ENCODE measurements at places on chromosomes 3 and 15.

DNA sequence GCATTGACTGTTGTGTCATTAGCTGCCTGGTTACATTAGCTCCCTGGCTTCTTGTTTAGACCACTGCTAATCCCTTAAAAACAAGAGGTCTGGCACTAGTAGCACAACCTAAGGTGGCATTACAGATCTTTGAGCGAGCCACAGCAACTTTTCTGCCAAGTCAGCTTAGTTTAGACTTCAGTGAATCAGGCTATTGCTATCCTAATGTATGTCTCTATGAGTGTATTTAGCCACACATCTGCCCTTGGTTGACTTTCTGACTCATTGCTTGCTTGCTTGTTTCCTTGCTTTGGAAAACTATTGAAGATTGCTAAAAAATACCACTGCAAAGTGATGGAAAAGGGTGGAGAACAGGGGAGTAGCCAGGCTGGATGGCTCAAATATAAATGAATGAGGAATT is 50.2 kb downstream of the CHP1 start:
- no peak for DNase-seq

DNA sequence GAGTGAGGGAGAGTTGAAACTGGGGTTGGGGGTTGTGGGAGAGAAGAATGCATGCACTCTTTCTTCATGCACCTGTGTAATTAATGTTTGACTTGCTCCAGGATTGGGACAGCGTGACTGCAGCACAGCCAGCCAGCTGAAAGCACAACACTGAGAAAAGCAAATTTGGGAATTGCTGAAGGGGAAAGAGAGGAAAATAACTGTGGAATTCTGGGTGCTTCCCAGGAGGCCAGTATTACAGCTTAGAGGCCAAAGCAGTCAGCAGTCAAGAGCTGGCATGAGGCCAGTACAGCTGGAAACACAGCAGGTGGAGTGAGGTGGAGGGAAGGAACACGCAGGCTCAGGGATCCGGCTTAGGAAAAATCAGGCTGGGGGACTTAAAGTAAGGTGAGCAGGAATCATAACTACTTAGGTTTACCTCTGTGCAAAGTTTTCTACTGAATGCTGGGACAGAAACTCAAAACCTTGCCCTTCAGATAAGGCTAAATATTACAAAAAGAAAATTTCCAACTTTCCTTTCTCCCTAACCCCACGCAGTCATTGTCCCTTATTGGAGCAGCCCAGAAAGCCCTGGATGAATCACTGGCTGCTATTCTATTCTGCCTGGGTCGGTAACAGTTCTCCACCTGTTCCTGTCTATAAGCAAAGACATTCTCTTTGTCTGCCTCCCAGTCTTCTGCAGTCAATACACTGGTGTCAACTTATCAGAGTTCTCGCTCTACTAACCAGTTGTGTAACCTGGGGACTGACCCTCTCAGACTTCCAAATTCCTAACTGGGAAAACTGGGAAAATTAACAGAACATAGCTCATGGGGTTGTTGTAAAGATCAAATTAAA is 167.2 kb downstream of the MAGI1 start:
- no peak for DNase-seq

DNA sequence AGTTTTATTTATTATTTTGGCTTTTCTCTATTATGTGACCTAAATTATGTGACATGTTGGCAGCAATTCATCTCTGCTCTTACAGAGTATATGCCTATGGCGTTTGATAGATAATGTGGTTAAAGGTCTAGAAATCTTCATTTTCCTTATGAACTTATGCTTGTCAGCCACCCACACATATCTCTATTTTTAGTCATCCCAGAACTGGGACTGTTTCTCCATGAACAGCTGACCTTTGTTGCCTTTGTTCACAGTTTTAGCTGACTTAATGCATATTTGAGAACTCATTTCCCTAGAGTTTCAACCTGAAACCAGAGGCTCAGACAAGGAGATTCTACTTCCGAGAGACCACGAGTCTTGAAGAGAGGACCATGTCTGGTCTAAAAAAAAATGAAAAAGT is 176.5 kb downstream of the RAP2B start:
- DNase-seq, result no peak

- DNase-seq, result peak; percentile 64
Observed at GRCh38 chr15:40439960-40440742, 602 bp upstream of the BAHD1 start.

DNA sequence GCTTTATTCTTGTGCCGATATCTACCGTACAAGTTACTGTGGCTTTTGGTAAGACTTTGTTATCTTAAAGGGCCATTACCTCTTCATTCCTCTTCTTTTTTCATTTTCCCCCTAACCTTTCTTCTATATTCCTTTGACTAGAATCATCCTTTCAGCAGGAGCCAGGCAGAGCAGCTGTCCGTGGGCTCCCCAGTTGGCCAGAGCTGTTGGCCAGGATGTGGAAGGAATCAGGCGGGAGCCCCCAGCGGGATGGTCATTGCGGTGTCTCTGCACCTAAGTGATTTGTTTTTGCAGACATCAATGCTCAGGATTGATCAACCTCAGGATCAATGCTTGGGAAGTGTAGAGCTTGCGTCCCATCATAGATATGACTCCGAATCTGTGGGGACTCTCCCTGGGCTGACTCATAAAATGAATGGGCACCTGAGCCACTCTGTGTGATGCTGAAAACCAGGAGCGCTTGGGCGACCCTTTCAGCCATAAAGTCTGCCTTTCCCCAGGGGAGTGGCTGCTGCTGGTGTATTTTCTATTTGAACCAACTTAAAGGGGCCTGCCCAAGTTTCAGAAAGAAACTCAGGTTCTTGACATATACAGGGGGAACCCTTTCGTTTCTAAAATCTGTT is 21.7 kb downstream of the APBA2 start:
- DNase-seq, result no peak

GRCh38 chr3:67655364-67656121 is 1.1 kb upstream of the SUCLG2 start:
- DNase-seq, result no peak

DNA sequence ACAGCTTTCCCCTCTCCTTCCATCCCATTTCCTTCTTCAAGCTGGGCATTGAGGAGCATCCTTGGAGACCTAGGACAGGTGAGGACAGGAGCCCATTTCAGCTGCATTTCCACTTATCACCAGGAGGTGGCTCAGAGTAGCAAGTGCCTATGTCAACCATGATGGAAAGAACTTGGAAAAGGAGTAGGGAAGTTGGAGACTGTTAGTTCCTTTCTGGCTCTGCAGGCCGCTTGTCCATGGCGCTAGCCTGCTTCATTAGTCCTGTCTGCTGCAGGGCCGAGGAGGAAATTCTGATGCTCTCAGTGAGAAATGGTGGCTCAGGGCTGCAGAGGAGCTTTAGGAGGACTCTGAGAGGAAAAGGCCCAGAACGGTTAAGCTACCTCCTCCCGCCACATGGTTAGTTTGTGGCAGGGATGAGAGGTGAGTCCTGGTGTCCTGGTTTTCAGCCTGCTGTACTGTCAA is 7.0 kb upstream of the CD276 start:
- peak; percentile 41 for DNase-seq

- DNase-seq, result no peak
Observed at GRCh38 chr15:27028858-27029477, 58.0 kb downstream of the GABRG3 start.

DNA sequence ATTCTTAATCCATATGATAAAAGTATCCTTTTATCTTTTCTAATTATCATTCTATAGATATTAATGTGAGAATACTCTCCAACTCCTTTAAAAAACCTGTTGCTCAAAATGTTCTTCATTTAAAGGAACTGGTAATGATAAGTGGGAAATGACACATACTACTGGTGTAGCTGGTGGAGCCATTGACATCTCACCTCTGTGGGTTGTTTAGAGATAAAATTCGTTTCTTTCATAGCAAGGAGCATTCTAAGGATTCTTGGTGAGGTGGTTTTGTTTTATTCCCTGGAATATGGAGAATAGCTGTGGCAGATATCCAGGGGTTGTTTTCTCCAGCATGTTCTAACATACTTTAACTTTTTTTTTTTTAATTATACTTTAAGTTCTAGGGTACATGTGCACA is 299.8 kb upstream of the THBS1 start:
- DNase-seq, result no peak

DNA sequence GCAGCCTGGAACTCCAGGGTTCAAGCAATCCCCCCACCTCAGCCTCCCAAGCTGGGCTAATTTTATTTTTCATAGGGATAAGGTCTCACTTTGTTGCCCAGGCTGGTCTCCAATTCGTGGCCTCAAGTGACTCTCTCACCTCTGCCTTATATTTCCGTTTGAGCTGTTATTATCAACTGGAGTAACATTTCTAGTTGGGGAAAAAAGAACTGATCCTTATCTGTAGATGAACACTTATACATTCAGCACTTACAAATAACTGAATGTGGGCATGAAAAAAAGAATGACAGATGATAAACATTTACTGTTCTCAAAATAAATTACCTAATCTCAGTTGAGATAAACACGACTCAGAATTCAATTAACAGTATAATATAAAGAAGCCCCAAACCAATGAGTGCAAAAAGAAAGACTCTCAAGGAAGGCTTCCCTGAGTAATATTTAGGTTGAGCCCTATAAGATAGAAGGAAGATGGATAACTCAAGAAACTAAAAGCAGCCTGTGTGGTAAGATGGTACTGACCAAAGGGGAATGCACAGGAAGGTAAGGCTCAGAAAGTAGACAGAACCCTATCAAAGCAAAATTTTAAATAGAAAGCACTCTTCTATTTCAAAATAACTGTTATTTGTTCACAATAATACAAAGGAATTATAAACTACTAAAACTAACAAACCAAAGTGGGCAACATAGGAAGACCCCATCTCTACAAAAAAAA is 11.8 kb downstream of the UBE3A start:
- DNase-seq, result no peak

GRCh38 chr3:27081992-27082607 is 287.1 kb downstream of the NEK10 start:
- DNase-seq, result no peak

GRCh38 chr15:56783156-56783856 is 50.0 kb upstream of the ZNF280D start:
- DNase-seq, result no peak

- no peak for DNase-seq
Observed at GRCh38 chr3:98710067-98710659, 53.0 kb upstream of the ST3GAL6 start.

GRCh38 chr3:187287256-187287655 is 4.3 kb downstream of the MASP1 start:
- DNase-seq, result no peak

DNA sequence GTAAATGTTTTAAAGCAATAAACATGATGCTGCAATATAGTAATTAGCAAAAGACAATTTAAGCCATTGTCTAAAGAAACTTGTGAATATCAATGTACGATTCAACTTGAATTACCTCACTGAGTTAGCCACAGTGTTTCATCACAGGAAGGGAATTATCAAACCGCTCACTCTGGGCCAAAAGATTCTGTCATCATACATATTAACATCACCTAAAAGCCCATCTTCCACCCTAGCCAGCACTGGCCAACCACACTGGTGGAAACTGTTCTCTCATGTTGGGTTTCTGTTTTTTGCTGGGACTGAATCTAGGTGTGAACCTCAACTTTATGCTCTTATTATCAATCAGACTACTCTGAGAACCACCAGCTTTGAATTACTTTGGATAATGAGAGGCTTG is 497.7 kb upstream of the THBS1 start:
- no peak for DNase-seq

GRCh38 chr3:102183186-102183585 is 251.6 kb upstream of the ZPLD1 start:
- no peak for DNase-seq

- no peak for DNase-seq
Observed at GRCh38 chr3:155448531-155448930, 155.0 kb upstream of the STRIT1 start.

GRCh38 chr3:8891774-8892173 is 71.5 kb downstream of the RAD18 start:
- no peak for DNase-seq

GRCh38 chr15:33506781-33507296 is 196.1 kb downstream of the RYR3 start:
- DNase-seq, result no peak

GRCh38 chr3:73418681-73419080 is 206.1 kb downstream of the PDZRN3 start:
- DNase-seq, result no peak

GRCh38 chr15:85692873-85693272 is 101.9 kb downstream of the KLHL25 start:
- no peak for DNase-seq

DNA sequence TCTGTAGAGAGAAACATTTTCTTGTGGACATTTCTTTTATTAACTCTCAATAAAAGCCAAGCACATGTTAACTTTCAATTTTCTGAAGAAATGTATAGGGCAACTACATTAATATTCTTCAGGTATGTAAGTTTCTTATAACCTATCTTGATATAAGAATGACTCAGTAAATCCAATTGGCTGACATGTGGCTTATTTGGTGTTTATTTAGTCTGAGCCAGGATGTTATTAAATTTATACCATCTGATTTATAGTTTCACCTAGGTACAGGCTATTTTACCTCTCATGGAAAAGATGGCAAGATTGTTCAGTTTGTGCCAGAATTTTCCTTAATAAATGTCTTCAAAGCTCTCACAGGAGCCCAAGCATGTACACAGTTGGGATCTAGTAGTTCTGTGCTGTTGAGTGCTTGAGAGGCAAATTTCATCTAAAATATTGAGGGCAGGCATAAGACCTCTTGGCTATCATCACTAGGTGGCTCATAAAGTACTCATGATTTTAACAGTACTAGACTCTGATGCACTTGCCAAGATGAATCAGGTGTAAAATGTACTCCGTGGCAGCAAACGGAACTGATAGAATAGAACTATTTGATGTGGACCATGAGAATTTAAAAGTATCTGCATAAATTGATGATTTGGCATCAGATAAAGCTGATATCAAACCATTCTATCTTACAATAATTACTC is 631.9 kb downstream of the RBMS3 start:
- no peak for DNase-seq

- no peak for DNase-seq
Observed at GRCh38 chr3:145133281-145133680, 1027.7 kb downstream of the PLOD2 start.

- no peak for DNase-seq
Observed at GRCh38 chr3:75329476-75330097, 334.5 kb upstream of the FRG2C start.

GRCh38 chr3:62109534-62109933 is 263.8 kb downstream of the FEZF2 start:
- DNase-seq, result no peak

DNA sequence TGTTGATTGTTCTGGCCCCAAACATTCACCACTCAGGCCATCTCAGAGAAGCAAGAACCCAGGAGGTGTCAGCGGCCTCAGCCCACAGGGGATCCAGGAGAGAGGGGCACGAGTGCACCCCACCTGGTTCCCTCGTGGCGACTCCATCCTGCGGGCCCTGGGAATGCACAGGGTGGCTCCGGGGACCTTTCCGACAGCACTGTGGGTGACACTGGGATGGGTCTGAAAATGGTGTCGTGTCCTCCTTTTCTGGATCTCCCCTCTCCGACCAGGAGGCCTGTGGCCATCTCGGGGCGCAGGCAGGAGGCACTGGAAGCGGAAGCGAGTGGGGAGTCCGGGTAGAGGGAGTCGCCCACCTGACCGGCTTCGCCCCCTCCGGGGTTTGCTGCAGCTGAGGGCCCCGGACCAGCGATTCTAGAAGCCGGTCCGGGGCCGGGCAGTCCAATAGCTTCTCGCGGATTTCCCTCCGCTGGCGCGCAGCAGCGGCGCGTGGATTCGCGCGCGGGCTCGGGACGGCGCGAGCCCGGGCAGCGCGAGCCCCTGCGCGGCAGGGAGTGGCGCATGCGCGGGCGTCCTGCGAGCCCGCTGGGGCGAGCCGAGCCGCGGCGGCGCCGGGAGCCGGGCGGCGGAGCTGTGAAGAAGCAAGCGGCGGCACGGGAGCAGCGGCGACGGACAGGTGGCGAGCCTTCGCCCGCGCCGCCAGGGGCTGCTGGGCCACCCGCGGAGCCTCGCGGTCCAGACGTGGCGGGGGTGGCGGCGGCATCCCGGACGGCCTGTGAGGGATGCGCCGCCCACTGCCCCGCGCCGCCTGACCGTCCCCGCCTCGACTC is at the start of gene DOCK3:
Gene DOCK3 (plus strand): TSS at position 579 of the 830 bp plus-strand sequence. CDS start 337 bp downstream, outside the sequence.
- DNase-seq, result peak; percentile 85

All from GM13976 (cell line).